NCI-H460 (cell line): ENCODE measurements at places on chromosomes 16 and 17. TPM values are rescaled to one million over a fixed set of nuclear protein-coding genes. Genes with fewer than 3 reads are reported as not detected.

Gene ZG16
- total RNA-seq: not detected in 2 replicates

Gene GPRC5C
- total RNA-seq: 9.0 and 10.4 TPM in 2 replicates

GRCh38 chr17:79280866-79281572 is 206.4 kb downstream of the ENGASE start:
- no peak for DNase-seq

Gene HOXB8
- total RNA-seq: 0.52 and 1.2 TPM in 2 replicates

Gene CYGB
- total RNA-seq: 2.8 TPM in 2 replicates

Gene TP53TG3D
- total RNA-seq: not detected in 2 replicates

GRCh38 chr17:49388290-49388640 is 26.2 kb upstream of the ZNF652 start:
- no peak for DNase-seq

DNA sequence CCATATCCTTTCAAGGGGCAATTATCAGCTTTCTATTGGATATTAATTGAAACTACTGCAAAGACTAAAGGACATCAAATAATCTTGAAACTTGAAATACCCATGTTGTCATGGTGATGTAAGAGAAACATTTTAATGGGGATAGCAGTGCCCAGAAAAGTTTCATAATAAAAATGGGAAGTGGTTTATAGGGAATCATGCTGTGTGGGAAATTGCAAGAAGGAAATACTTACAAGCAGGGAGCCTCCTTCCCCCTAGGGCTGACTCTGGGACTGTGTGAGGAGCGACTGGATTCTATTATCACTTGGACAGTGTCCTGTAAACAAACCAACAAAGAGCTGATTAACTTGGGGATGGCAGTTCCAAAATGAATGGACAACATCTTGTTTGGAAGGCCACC is 1393.1 kb upstream of the GOT2 start:
- no peak for DNase-seq

Gene KRTAP4-8
- not detected in 2 replicates for total RNA-seq

- DNase-seq: no peak
Measured at GRCh38 chr16:57123974-57124674, 31.7 kb downstream of the CPNE2 start.

GRCh38 chr17:2011411-2012371 is 13.4 kb downstream of the RTN4RL1 start:
- DNase-seq: no peak

GRCh38 chr16:86786338-86786737 is 208.0 kb downstream of the FOXL1 start:
- DNase-seq: no peak

DNA sequence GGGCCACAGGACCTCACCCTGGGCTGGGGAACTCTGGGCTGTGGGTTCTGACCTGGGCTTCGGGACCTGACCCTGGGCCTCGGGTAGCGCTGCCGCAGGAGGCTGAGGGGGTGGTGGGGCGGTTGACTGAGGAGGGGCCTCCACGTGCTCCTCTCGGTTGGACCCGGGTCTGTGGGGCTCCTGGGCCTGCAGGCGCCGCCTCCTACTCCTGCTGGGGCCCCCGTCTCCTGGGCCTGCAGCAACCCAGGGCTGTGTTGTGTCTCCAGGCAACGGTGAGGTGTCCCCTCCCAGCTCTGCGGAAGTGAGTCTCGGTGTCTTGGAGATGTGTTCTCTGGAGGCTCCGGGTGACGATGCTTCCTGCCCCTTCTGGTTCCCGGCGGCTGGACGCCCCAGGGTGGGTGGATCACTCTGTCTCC is 41.5 kb upstream of the GNG13 start:
- DNase-seq: no peak

DNA sequence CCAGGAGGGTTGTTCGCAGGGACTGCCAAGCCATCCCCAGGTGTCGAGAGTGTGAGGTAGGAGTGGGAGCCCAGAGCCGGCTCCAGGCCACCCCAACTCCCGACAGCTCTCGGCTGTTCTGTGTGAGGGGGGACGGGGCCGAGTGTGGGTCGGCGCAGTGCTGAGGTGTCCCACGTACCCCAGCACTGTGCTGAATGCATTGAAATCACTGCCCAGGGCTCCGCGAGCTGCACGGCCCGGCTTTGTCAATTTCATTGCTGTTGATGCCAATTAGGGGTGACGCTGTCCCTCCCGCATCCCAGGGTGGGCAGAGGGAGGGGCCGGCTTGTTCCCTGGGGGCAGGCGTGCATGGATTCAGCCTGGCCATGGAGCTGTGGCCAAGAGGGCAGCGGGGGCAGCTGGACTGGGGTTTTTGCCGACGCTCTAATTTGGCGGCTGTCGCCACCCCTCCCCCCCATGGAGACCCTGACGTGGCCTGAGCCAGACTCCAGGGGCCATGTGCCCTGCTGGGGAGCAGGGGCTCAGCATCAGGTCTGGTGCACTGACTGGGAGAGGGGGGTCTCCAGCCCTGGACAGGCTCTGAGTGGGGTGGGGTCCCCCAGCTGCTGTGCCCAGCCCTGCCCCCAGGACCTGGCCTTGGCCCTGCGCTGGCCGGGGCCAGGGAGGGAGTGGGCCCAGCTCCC is 14.3 kb downstream of the CENPX start:
- DNase-seq: no peak

GRCh38 chr16:57899771-57900661 is 70.9 kb downstream of the CNGB1 start:
- peak; percentile 67 for DNase-seq

- DNase-seq: no peak
Measured at GRCh38 chr17:77670173-77670572, 288.3 kb upstream of the TNRC6C start.

Gene TAOK1
- 43.8 and 50.6 TPM in 2 replicates for total RNA-seq

- DNase-seq: no peak
Measured at GRCh38 chr17:81806461-81807209, 2.7 kb downstream of the GCGR start.

- no peak for DNase-seq
Measured at GRCh38 chr17:67534941-67535340, 157.9 kb downstream of the PITPNC1 start.
